ENCODE measurements at places on chromosomes 3 and 15.

DNA sequence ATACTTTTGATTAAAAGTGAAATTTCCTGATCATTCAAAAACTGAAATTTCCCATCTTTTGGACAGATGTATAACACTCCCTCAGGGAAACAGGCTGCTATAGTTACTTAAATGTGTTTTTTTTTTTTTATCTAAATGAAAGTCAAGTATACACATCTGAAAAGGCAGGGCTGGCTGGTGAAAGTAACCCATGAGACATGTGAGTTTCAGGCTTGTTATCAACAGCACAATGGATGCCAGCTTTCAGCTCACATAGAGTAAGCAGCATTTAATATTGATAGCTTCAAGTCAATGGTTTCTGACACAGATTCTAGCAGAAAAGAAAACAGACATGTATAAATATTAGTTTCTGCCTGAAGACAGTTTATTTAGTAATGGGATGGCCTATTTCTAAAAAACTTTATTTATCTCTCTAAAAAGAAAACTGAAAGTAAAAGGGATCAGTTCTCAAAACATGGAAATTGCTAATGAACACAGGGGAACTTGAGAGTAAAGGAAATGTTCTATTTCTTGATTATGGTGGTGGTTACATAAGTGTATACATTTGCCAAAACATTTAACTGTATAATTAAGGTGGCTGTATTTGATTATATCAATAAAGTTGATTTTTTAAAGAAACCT, 89.7 kb upstream of the CMC1 start:
- no peak for DNase-seq

GRCh38 chr3:131457220-131457619, 45.6 kb downstream of the MRPL3 start:
- no peak for DNase-seq

GRCh38 chr3:152717252-152717651, 117.7 kb upstream of the P2RY1 start:
- no peak for DNase-seq

DNA sequence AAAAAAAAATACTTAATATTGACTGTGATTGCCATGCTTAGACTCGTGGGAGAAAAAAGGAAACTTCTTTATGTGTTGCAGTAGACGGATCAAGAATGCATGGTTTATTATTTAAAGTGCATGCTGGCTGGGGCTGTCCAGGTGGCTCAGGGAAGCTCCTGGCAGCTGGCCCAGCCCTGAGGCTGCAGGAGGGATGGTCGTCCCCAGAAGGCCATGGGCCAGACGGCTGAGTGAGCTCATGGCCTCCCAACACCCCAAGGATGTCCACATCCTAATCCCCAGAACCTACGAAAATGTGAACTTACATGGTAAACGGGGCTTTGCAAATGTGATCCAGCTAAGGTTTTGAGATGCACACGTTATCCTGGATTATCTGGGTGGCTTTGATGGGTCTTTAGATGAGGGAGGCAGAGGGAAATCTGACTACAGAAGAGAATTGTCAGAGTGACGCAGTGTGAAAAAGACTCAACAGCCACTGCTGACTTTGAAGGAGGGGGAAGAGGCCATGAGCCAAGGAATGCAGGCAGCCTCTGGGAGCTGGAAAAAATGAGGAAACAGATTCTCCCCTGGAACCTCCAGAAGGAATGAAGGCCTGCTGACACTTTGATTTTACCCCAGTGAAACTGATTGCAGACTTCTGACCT, 29.8 kb downstream of the ADAMTS17 start:
- DNase-seq, result peak; percentile 19

GRCh38 chr15:84856731-84857417, 27.6 kb upstream of the SLC28A1 start:
- no peak for DNase-seq

GRCh38 chr15:32030795-32031194, 480 bp downstream of the CHRNA7 start:
- no peak for DNase-seq

- no peak for DNase-seq
Observed at GRCh38 chr3:107268469-107268868, 108.8 kb upstream of the CCDC54 start.

GRCh38 chr3:117669774-117670173, 960.2 kb downstream of the TUSC7 start:
- DNase-seq, result no peak

DNA sequence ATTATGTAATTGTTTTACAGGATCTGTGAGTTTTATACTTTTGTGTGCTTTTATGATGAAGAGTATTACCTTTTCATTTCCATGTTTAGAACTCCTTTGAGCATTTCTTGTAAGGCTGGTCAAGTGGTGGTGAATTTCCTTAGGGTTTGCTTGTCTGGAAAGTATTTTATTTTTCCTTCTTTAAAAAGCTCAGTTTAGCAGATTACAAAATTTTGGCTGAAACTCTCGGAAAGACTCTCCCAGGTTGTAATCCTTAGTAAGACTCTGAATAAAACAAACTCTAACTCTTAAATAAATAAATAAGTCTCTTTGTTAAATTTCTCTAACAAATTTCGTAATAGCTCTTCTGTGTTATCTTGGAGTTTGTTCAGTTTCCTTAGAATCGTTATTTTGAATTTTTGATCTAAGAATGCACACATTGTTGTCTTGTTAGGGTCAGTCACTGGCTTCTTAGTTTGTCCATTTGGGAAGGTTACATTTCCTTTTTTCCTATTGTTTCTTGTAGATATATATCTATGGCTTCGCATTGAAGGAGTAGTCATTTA, 14.7 kb upstream of the ACOX2 start:
- DNase-seq, result no peak

DNA sequence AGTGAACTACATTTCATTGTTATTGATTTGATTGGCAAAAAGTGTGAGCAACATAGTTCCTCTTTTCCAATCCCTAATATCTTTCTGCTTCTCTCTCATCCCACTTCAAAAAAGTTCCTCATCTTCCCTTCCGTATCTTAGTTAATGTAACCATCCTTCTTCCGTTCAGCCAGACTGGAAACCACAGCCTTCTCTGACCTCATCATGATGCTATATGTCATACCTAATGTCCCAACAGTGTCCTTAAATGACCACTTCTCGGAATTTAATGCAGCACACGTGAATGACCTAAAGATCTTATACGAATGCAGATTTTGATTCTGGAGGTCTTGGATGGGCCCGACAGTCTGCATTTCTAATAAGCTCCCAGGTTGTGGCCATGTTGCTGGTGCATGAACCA, 320.3 kb upstream of the SATB1 start:
- DNase-seq, result no peak

- peak; percentile 64 for DNase-seq
Observed at GRCh38 chr3:98027085-98027446, 8.0 kb downstream of the GABRR3 start.

GRCh38 chr3:121836064-121836463, 1.1 kb downstream of the EAF2 start:
- no peak for DNase-seq

GRCh38 chr15:31740203-31740602, 290.1 kb upstream of the CHRNA7 start:
- no peak for DNase-seq

- no peak for DNase-seq
Observed at GRCh38 chr3:173416070-173416469, 18.5 kb downstream of the NLGN1 start.

GRCh38 chr3:126397610-126398422, 3.1 kb downstream of the CFAP100 start:
- no peak for DNase-seq

GRCh38 chr3:46495901-46496456, 1.8 kb upstream of the RTP3 start:
- DNase-seq, result no peak

DNA sequence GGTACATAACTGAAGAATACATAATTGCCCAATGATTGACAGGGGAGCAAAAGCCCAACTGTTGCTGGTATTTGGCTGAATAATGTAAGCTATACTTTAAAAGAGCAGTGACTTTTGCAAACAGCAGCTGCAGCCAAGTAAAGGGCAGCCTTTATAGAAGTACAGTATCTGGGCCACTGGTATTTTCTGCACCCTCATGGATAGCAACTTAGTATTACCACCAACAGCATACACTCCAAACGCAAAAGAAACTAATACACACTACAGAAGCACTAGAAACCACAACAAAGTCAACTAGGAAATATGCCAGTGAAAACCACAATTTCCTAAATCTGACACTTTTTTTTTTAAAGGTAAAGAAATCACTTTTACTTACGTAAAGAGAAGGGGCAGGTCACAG, 206.1 kb downstream of the TIGIT start:
- DNase-seq, result no peak

DNA sequence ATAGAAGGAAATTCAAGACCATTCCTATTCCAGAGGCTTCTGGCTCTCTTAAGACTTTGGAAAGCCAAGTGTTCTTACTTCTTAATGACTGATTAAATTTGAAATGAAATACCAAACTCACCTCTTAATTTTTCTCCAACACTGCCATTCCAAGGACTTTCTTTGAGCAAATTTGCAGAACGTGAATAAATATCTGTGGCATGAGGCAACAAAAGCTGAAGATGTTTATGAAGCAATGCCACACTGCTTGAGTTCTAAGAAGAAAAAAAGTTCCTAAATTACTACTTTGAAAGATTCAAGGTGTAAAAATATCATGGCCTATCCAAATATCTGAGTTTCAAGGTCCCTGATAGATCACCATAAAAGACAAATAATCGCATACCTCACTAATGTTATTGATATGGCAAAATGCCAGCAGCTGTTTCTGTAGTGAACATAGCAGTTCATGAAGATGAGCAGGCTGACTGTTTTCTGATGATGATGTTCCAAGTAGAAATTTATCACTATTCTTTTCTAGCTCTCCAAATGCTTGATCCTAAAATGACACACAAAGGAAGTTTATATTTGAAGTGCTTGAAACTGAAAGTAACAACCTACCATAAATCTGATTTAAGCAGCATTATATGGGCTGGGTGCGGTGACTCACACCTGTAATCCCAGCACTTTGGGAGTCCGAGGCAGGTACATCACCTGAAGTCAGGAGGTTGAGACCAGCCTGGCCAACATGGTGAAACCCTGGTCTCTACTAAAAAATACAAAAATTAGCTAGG, 104.4 kb downstream of the HERC1 start:
- DNase-seq, result no peak

DNA sequence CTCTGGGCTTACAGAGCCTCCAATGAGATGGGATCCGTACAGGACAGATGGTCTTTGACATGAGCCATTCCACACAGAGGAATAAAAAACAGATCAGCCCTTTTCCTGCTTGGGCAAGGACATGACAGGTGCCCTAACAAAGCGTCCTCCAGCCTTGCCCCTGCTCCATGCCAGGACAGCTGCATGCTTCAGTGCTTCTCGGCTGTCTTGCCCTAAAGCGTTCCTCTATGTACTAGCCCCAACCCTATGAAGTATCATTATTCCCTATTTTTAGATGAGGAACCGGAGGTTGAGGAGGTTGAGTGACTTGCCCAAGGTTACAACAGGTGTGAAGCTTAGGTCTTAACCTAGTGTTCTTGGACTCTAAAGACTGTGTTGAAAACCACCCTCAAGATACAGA, 10.5 kb downstream of the POMGNT2 start:
- no peak for DNase-seq

GRCh38 chr3:129413687-129414506, 14.5 kb downstream of the EFCAB12 start:
- DNase-seq, result no peak

GRCh38 chr3:67468511-67468910, 185.9 kb downstream of the SUCLG2 start:
- no peak for DNase-seq

DNA sequence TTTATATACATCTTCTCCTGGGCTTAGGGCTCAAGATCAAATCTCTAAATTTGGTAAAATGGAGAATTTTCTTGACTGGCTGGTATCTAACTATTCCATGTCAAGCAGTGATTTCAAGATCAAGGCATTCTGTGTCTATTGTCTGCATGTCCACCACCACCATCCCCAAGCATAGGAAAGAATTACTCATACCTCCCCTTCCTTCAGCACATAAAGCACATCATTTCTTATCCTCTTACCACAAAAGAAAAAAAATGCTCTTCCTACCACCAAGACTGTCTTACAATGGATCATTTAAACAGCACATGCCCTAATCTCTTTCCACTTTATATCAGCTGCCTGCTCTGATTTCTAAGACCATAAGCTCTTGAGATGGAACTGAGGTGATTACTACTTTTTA, 470.5 kb upstream of the THBS1 start:
- no peak for DNase-seq

DNA sequence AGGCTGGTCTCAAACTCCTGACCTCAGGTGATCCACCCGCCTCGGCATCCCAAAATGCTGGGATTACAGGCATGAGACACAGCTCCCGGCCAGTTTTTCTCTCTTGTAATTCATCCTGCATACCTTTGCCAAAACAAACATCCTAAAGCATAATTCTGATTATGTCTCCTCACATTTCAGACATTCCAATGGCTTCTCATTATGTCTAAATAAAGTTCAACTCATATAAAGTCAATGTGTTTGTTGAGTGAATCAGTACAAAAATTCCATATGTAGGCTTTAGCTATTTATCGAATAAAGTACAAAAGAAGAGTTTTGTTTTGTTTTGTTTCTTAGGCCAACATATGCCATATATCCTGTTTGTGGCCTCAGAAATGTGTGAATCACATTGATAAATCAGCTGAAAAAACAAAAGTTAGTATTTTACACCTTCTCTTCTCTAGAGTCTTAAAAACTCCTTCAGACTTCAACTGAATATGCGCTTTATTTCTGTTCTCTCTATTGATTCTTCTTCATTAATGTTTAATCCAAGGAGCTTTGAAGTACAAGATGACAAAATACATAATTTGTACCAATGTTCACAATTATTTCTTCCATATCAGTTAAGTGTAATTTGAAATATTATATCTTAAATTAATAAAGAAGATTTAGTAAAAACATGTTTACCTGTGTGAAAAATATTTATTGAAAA, 165.8 kb downstream of the MECOM start:
- DNase-seq, result no peak

- DNase-seq, result no peak
Observed at GRCh38 chr15:90557186-90558084, 27.7 kb downstream of the CRTC3 start.

DNA sequence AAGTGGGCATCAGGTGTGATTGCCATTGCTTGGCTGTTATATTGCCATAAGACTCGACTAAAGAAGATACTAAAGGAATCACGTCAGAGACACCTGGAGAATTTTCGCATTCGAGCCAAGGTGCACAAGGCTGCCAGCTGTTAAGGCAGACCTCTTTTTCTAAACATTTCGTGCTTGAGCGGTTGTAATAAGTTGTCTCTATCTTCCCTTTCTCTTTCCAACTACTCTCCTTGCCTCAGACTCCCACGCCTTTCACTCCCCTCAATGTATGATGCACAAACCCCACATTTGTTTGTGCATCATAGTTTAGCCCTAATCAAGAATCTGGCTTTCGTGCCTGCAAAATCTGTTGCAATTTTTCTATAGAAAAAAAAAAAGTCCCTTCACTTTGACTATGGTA, 118.0 kb downstream of the IQCH start:
- no peak for DNase-seq

Measured in NCI-H2081 (cell line).